ENCODE measurements at places on chromosomes 5 and 9.

DNA sequence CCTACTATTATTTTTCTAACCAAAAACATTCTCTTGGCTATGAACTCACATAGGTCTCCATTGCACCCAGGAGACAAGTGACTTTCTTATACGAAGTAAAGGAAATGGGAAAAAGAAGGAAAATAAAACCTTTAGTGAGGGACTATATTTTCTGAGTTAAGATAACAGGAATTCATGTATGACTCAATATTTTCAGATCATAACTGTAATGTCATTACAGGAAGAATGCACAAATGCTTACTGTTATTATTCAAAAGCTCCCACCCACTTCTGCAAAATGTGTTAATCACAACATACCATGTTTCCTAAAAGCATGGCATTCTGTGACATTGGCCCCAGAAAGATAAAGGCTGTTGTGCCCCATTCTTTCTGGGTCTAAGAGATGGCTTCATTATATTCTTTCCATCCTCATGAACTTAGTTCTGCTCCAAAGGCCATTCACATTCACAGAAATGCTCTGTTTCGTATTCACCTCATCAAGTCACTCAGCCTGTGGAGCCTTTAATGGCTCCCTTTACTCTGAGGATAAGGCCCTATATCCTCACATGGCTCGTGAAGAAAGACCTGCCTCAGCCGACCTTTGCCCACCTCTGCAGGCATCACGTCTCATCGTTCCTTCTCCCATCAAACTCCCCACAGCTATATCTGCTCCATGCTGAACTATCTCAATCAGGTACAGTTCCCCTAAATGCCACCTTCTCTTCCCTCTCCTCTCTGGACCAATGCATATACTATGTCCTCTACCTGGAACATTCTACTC, 77.0 kb downstream of the ABCA1 start:
- no peak for DNase-seq

DNA sequence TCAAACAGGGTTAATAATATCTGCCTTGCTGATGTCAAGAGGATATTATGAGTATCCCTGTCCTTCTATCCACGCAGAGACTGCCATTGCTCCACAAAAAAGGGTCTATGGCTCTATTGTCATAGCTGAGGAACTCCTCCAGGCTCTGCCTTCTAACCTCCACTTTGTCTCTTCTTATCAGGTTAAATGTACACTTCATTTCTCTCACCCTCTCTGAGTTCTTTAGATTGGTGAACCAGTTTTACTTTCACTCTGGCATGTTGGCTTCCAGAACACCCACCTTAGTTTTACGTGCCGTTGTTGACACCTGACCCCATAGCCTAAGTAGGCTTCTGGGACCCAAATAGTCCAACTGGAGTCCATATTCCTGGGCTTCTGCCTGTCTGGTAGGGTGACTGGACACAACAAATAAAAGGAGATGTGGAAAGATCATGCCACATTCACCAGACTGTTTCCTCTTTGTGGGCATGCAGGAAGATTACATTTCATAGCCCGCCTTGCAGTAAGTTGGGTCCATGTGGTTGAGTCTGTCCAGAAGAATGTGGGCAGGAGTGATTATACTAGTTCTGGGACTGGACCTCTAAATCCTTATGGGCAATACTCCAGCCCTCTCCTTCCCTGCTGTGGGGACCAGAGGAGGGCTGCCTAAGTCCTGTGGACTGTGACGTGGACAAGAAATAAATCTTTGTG, 350.4 kb upstream of the CLINT1 start:
- DNase-seq, result no peak

GRCh38 chr9:89536145-89536574, 38.2 kb upstream of the SEMA4D start:
- no peak for DNase-seq

DNA sequence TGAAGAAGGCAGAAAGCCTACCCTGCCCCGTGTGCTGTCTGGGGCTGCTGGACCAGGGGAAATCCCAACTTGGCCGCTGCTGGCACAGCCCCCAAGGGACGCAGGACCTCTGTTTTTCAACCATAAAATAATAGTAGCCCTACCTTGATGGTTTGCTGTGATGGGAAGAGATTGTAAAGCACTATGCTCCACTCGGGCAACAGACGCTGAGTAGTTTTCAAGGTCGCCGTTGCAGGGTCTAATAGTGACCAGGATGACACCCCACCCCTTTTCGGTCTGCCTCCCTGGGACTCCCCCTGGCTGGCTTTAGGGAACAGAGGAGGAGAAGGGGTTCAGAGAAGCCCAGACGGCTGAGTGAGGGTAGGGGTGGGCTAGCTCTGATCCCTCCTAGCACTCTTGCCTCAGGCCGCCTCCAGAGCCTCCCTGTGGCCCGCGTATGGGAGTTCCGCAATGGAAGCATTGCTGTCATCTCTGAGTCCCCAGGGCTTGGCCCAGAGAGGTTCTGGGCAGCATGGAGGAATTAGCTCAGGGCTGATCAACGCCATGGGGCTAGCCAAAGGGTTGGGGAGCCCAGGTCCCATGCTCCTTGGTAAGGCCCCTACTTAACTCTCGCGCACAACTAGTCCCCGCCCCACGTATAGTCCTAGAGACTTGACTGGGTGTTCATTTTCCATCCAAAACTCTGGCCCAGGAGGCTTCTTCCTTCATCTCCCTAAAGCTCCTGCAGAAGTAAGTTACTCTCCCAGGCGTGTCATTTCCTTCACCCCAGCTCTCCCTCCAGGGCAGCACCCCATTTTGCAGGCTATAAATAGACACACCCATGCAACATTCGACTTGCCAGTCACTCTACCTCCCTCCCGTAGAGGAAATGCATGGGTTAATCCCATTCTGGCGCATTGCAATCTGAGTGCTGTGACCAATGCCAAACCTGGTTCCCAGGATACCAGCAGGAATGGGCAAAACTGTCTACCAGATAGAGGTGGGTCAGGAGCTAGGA, 1.1 kb upstream of the IRF1 start:
- peak; percentile 22 for DNase-seq

DNA sequence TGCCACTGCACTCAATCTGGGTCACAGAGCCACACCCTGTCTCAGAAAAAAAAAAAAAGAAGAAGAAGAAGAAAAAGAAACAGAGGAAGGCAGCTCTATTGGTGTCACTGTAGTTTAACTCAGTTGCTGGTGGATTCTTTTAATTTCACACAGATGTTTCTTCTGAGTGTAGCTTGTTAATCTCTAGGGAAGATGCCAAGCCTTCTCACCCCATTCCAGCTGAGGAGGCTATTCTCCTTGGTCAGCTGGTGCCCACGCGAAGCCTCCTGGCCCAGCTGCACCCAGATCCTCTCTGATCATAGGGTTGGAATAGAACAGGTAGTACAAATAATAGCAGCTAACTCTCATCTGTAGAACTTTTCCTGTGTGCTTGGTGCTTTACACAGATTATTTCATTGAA, 113.8 kb upstream of the SPRY4 start:
- DNase-seq, result no peak

- DNase-seq, result no peak
Measured at GRCh38 chr5:124154714-124155113, 591.7 kb downstream of the ZNF608 start.

- no peak for DNase-seq
Measured at GRCh38 chr9:129486756-129487657, 133.9 kb downstream of the C9orf50 start.

DNA sequence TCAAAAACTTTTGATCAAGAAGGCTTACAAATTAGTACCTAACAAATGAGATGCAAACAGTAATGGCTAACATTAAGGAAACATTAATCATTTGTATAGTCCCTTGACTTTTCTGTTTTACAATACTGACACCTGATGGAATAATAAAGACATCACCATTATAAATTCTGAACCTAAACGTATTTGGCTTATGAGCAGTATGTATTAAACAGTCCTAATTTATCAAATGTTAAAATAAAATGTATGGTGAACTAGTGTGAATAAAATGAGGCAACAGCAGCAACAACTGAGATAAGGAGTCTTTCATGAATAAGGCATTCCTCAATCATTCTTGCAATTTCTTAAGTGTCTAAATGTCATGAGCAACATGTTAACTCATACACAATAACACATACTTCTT, 6.0 kb downstream of the PUM3 start:
- no peak for DNase-seq

All from activated naive CD8-positive, alpha-beta T cell treated with anti-CD3 and anti-CD28 coated beads, Interleukin-2, amount 50 U/mL, for 24 hours (primary cell).